ENCODE measurements at places on chromosomes 4 and X.

GRCh38 chr4:849478-850175, 23.7 kb upstream of the CPLX1 start:
- DNase-seq: no peak

GRCh38 chr4:117889978-117890377, 144.3 kb upstream of the NDST3 start:
- no peak for DNase-seq

DNA sequence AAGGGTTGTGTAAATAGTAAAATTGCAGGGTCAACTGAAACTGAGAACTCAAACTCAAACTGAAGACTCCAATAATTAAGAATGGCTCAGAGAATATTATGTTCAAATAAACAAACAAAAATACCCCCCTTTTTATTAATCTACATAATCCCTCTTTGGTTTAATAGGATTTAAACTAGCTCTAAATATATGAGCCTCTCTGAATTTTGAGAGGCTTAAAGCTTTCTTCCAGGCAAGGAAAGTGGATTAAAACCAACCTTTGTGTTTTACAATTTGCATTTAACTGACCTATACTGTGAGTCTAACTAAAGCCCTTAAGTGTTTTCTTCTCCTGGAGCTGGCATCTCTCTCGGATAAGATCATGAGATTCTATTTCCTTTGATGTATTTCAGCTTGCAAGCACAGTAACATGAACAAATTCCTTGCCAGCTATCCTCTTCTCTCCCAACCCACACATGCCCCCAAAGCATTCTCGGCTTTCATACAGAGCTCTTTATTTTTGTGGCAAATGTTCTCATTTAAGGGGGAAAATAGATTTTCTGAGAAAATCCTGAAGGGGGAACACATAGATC, 1310.8 kb upstream of the AGA start:
- no peak for DNase-seq

GRCh38 chr4:8771666-8772065, 100.0 kb downstream of the HMX1 start:
- DNase-seq: no peak

GRCh38 chrX:25004485-25005032, 11.2 kb downstream of the ARX start:
- DNase-seq: no peak

DNA sequence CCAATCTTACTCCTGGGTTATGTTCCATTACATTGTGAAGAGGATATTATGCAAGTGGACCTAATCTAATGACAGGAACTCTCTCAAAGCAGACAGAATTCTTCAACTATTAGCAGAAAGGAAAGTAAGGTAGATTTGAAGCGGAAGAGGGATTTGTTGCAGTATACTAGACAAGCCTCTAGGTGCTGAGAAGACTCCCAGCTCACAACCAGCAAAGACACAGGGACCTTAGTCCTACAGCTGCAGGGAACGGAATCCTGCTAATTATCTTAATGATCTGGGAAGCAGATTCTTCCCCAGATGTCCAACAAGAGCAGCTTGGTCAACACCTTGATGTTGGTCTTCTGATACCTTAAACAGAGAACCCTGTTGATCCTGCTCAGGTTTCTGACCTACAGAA, 73.6 kb downstream of the STK32B start:
- no peak for DNase-seq

DNA sequence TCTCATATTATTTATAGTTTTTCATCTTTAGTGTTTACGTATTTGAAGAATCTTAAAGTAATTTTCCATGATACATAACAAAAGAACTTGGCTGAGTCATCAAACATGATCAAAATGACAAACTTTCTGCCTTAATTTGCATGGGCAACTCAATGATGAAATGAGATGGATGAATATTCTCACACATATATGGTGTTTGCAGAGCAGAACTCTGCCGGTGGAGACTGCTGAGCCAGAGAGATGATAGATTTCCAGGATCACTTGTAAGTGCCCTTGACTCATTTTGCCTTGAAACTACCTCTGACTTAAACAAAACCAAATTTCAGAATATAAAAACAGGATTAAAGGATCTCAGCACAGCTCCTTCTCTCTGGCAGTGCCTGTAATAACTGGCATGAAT, 38.2 kb downstream of the TRPC3 start:
- no peak for DNase-seq

DNA sequence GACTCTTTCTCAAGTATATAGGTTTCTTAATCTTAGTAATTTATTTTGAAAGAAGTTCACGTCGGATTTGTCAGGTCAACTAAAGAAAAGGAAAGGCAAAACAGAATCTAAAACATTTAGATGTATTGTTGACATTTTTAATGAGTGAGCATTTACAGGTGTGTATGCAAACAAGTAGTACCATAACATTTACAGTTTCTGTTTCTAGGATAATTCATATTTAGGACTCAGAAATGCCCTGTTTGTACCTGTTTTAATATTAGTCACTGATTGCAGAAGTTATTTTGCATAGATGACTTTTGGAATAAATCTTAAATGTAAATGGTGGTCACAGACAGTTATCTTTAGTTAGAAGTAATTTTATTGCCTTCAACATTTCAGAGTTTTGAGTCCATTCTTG, 151.3 kb upstream of the NUDT6 start:
- DNase-seq: no peak

- DNase-seq: peak; percentile 39
Observed at GRCh38 chrX:136268051-136269048, 17.1 kb upstream of the MAP7D3 start.

- no peak for DNase-seq
Observed at GRCh38 chrX:154458116-154458953, at the start of gene PLXNA3. Gene PLXNA3, plus strand, starts transcription at chrX:154458281. Its CDS starts 1,903 bp downstream, at chrX:154460184.

GRCh38 chr4:19924761-19925160, 326.9 kb upstream of the SLIT2 start:
- DNase-seq: no peak

DNA sequence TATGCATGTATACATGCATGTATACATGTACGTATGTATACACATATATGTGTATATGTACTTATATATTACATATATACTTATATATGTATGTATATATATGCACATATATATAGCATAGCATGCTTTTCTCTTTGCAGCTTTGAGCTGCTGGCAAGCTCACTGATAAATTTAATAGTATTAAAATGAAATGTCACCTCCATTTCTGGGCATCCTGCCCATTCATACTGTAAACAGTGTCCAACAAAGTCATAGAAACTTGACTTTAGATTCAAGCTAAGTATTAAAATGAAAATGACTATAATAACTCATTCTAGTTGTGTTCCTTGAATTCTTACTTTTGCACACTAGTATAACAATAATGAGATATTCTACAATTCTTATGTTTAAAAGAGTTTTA, 163.7 kb downstream of the CFAP47 start:
- DNase-seq: no peak

DNA sequence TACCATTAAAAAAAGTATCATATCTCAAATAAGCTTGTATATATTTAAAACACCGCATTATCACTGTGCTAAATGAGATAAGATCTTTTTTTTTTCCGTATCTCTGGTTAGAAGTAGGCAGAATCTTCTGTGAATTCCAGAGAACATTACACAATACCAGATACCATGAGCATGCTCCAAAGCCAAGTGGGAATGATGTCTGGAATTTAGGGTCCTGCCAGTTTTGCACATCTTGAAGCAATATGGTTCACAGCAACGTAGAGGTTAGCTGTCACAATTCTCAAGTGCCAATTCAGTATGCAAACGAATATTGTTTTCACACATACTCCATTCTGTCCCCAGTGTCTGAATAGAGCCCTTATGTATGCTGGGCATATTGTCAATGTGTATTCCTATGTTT, 127.5 kb upstream of the NEIL3 start:
- no peak for DNase-seq

DNA sequence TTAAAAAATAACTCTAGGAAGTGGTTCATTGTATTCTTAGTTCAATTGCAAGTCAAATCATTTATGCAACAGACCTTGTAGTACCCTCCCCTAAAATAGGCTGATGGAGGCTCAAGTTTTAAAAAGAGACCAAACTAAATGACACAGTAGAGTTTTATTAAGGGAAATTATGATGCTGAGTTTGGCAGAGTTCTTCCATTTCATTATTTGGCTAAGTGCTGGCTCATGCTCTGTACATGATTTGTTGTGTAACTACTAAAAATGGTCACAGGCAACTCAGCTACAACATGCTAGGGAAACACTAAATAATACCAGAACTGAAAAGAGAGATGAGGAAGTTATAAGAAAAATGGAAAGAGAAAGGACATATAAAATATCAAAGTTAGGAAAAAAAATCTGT, 96.1 kb upstream of the TFDP3 start:
- no peak for DNase-seq

- DNase-seq: peak; percentile 24
Observed at GRCh38 chr4:17613761-17614415, 553 bp upstream of the MED28 start.

DNA sequence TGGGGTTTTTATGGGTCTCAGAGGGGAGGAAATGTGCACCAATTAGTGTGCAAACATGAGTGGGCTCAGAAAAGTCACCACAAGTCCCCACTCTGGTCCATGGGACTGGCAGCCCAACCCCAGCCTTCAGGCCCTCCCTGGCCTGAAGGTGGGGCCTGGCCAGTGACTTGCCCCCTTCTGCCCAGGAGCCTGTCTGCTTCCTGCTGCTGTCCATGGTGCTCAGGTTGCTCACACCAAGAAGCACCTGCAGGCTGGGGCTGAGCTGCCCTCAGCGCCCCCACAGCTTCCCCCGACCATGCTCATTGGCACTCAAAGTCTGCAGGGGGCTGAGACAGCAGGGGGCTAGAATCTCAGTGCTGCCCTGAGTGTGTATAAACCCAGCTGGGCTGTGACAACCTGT, 30.6 kb upstream of the GC start:
- no peak for DNase-seq

- no peak for DNase-seq
Observed at GRCh38 chrX:96183843-96184242, 500.8 kb upstream of the DIAPH2 start.

DNA sequence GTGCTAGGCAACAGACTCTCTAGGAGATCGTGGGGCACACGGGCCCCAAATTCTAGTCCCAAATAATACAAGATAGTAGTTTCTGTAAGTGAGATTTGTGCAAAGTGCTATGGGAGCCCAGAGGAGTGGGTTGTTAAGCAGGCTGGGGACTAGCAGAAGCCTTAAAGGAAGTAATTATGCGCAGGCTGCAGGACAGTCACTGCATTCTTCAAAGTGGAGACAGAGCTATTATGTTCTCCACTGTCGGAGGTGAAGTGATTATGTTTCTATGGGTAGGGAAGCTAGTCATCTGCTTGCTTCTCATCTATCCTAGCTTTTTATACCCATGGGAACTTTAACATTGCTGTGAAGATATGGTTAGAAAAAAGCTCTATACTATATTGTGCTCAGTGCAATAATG, 154.2 kb downstream of the CPE start:
- no peak for DNase-seq

GRCh38 chr4:7052923-7053715, 9.9 kb downstream of the TADA2B start:
- DNase-seq: no peak

DNA sequence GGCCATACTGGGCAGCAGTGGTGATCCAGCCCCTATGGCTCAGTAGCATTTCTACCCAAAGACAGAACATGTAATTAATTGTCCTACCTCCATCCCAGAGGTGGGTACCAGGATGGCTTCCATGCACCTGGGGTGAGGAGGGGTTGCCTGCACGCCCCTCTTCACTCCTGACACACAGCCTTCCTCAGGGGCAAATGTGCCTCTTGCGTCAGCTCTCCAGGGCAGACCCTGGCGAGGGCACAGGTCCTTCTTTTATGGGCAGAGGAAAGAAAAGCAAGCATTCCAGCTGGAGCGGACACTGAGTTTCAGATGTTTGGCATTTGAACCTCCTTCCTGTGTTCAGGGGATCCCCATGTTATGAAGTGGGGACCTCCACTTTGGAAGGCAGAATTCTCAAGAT, 95.6 kb downstream of the PHKA2 start:
- DNase-seq: no peak

- no peak for DNase-seq
Observed at GRCh38 chr4:160709026-160709425, 1454.8 kb downstream of the FSTL5 start.

DNA sequence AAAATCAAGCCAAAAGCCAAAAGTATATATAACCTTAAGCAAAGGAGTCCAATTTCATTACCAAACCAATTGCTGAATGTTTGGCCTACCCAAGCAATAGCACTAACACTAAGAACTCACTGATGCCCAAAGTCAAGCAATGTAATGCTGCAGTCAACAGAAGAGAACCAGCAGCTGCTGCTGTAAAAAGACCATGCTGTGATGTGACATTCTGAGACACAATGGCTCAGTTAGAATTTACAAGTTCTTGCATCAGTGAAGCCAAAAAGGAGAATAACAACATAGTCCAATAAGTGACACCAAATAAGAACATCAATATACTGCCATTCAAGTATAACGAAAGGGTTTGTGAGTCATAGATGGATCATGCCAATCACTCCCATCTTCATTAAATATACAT, 514.0 kb upstream of the DIAPH2 start:
- no peak for DNase-seq

- no peak for DNase-seq
Observed at GRCh38 chr4:134936014-134936413, 734.4 kb upstream of the PABPC4L start.

DNA sequence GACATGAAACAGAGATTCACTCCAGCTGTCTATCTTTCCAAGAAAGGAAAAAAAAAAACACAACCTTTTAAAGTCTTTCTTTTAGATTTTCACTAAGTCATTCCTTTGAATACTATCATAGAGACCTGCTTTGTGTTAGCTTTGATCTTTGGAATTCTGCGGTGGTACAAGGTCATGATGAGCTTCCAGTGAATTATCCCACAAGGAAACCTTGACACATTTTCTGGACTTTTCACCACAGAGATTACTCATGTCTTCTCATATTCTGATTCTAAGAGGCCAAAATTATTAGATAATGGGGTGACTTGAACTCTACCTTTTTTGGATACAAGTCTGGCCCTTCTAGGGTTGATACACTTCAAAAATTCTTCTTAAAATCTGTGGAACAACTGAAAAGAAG, 201.6 kb downstream of the PACRGL start:
- DNase-seq: no peak

Data from uterus (tissue), 4 donors.